ENCODE measurements at places on chromosomes 2 and 18. TPM values are rescaled to one million over a fixed set of nuclear protein-coding genes. Genes with fewer than 3 reads are reported as not detected.

Gene FTCDNL1
- 1.4 TPM for polyA plus RNA-seq

Gene C18orf54
- polyA plus RNA-seq, result 0.27 TPM

Gene IL18RAP
- polyA plus RNA-seq, result 5.9 TPM

Gene CCDC88A
- 8.5 TPM for polyA plus RNA-seq

Gene SLC9A4
- polyA plus RNA-seq, result 0.01 TPM

Gene ALKAL2
- polyA plus RNA-seq, result 28.8 TPM

Gene TRIM43
- polyA plus RNA-seq, result not detected

Gene DES
- polyA plus RNA-seq, result 18.9 TPM

Gene SIX2
- 4.6 TPM for polyA plus RNA-seq

Gene NEU2
- not detected for polyA plus RNA-seq

Gene TMEM17
- 1.9 TPM for polyA plus RNA-seq

Gene ALPG
- polyA plus RNA-seq, result not detected

Gene B3GNT2
- polyA plus RNA-seq, result 10.3 TPM

Gene ZCCHC2
- polyA plus RNA-seq, result 9.5 TPM

Gene EVX2
- polyA plus RNA-seq, result not detected

Gene C1QL2
- polyA plus RNA-seq, result not detected

Gene REEP1
- polyA plus RNA-seq, result 2.2 TPM

Gene KLHL30
- 0.22 TPM for polyA plus RNA-seq

Gene SH2D6
- 0.40 TPM for polyA plus RNA-seq

Gene DOK6
- polyA plus RNA-seq, result 0.13 TPM

Gene UCN
- 1.7 TPM for polyA plus RNA-seq

Gene GCA
- polyA plus RNA-seq, result 36.6 TPM

Gene REG3G
- polyA plus RNA-seq, result 0.56 TPM

Gene TGFA
- polyA plus RNA-seq, result 3.2 TPM

Gene FOXD4L1
- 0.07 TPM for polyA plus RNA-seq

Gene DNAJC5G
- not detected for polyA plus RNA-seq

Gene SGPP2
- 1.6 TPM for polyA plus RNA-seq

Gene PLEK
- polyA plus RNA-seq, result 18.2 TPM

Gene SULT1C2
- 0.22 TPM for polyA plus RNA-seq

Gene MSTN
- polyA plus RNA-seq, result 0.10 TPM

Gene RGPD3
- polyA plus RNA-seq, result 0.15 TPM

Gene ANKRD23
- polyA plus RNA-seq, result 0.22 TPM

Gene ASXL3
- 0.11 TPM for polyA plus RNA-seq

Gene GPR39
- not detected for polyA plus RNA-seq

Gene CIDEA
- polyA plus RNA-seq, result 527 TPM

Gene FOSL2
- 174 TPM for polyA plus RNA-seq

Gene DBI
- 207 TPM for polyA plus RNA-seq

Gene QPCT
- 4.3 TPM for polyA plus RNA-seq

Gene DLGAP1
- polyA plus RNA-seq, result 0.22 TPM

Gene CSRNP3
- polyA plus RNA-seq, result 0.46 TPM

Gene SERPINB4
- not detected for polyA plus RNA-seq

Gene SCYGR4
- polyA plus RNA-seq, result not detected
